ENCODE measurements at places on chromosomes 5 and 9. TPM values are rescaled to one million over a fixed set of nuclear protein-coding genes. Genes with fewer than 3 reads are reported as not detected.

DNA sequence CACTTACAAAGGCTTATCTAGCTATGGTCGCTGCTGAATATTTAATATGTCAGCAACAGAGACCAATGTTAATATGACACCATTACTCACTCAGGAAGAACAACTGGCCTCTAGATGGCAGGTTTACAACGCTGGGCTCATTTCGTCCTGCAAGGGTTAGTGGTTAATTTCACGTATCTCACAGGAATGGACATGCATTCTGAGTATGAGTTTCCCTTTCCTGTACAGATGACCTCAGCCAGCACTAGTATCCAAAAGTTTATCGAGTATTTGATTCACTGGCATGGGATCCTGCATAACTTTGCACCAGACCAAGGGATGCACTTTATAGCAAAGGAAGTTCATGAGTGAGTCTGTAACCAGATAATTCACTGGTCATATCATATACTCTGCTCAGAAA, 8.7 kb upstream of the TRPC7 start:
- no peak for DNase-seq

GRCh38 chr5:96006291-96006690, 44.6 kb upstream of the ELL2 start:
- no peak for DNase-seq

DNA sequence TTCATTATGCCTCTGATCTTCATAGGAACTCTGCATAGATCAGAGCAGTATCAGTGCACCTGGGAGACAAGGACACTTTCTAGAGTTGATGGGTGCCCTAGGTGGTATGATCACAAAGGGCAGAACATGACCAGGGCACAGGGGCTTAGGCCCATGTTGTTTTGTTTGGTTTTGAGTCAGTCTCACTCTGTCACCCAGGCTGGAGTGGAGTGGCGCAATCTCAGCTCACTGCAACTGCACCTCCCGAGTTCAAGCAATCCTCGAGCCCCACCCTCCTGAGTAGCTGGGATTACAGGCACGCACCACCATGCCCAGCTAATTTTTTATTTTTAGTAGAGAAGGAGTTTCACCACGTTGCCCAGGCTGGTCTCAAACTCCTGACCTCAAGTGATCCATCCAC, 17.6 kb downstream of the ALDH7A1 start:
- no peak for DNase-seq

- DNase-seq = no peak
Measured at GRCh38 chr5:31114817-31115216, 78.7 kb upstream of the CDH6 start.

DNA sequence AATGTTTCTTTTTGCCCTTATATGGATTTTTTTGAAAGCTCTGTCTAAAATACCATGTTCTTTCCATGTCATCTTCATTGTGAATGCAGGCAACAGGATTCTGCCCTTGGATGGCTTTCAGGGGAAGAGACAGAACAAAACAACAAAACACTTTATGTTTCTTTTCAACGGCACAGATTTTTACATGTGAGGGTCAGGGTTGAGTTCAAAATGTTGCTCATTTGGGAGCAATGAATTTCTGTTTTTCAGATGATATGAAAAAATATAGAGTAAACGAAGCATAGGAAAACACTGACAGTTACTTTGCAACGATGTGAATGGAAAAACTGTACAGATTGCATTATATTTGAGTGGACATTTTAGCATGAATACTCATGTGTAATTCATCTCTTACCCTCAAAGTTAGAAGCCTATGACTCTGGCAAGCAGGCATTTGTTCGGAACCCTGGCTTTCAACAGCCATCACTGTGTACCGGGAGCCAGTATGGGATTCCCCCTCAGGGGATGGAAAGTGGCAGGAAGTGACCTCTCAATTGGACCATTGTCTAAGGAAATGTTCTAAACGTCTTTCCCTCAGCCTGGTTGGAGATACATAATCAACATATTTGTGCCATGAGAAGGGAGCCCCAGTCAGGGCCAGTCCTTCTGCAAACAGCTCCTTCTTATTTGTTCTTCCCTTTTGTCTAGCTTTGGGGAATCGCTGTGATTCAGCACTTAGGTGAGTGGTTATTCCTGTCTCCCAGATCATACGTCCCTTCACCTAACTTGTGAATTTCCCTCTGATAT, 153.9 kb upstream of the MEF2C start:
- no peak for DNase-seq

GRCh38 chr5:134090522-134090921, 24.0 kb upstream of the TCF7 start:
- DNase-seq = no peak

DNA sequence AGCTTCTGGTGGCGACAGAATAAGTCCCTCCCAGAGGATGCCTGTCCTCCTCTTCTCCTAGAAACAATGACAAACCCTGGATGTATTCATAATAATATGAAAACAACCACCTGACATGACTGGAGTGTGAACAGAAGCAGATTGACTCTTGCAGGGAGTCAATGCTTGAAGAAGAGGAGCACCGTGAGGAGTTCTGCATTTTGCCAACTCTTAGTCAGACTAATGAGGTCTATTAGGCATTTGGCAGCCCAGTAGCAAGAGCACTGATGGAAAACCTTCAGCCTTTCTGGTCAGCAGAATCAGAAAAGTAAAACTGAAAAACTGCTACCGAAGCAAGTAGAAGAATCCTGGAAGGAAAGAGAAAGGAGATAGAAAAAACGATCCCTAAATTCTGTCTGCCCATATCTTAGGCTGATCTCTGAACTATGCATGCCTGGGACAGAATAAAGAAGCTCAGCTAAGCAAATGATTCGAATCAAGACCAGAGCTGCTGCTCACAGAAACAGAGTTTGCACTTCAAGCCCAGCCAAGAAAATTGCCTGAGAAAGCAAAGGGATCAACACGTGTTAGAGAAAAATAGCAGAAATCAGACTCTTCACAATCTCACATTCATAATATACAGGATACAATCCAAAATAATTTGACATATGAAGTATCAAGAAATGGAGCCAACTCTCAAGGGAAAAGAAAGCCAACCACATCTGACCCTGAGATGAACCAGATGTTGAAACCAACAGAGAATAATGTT, 69.5 kb upstream of the OSMR start:
- no peak for DNase-seq

GRCh38 chr5:2018390-2018724, 135.6 kb upstream of the IRX4 start:
- DNase-seq = no peak

GRCh38 chr5:90231688-90232087, 177.9 kb downstream of the CETN3 start:
- DNase-seq = no peak

- DNase-seq = no peak
Measured at GRCh38 chr9:11312966-11313365, 700.2 kb upstream of the PTPRD start.

DNA sequence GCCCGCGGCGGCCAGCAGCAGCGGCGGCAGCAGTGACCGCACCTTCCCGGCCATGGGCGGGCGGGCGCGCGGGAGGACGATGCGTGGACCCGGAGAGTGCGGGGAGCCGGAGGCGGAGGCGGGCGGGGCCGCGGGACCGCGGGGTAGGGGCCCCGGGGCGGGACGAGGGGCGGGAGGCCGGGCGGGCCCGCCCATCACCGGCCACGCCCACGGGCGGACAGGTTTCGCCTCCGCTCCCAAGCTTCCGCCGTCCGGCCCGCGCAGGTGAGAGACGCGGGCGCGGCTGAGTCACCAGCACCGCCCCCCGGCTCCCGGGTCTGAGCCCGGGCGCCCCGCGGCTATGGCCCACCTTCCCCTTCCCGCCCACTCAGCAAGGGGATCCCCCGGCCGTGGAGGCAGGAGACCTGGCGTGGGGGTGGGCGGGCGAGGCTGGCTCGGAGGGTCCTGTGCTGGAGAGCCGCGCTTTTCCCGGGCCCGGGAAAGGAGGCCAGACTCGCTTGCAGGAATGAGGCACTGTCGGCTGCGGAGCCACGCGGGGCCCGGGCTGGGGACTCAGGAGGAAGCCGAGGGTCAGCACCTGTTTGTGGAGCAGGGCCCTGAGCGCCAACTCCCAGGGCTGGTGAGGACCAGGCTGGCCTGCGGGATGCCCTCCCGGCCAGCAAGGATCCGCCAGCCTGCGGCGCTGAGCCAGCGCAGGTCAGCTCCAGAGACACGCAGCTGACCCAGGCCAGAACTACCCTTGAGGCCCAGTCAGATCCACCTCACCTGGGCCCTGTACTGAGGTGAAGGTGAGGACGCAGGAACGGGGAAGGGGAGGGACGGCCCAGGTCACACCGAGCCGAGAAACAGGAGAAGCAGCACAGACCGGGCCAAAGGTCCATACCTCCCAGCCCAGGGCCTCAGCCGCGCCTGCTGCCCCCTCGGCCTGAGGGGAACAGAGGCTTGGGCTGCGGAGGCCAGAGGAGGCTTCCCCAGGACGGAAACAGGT, at the start of gene ENTPD2:
Gene ENTPD2 (minus strand): TSS at position 118 of the 988 bp plus-strand sequence. CDS start 64 bp downstream, at position 54.
- DNase-seq = no peak

DNA sequence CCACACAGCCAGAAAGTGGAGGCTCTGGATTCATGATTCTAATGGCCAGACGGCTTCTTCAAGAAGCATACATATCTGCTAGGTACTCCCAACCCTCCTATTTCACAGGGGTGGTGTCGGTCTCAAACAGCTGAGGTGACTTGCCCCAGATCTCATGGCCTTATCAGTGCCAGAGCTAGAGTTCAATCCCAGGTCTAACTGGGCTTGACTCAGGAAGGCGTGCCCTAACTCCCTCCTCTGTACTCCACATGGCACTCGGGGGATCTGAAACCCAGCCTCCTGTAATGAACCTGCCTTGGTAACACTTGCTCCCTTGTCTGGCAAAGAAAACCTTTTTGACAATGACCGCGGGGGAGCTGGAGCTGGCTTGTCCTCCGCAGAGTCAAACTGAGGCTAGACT, 2.1 kb downstream of the QRFP start:
- no peak for DNase-seq

DNA sequence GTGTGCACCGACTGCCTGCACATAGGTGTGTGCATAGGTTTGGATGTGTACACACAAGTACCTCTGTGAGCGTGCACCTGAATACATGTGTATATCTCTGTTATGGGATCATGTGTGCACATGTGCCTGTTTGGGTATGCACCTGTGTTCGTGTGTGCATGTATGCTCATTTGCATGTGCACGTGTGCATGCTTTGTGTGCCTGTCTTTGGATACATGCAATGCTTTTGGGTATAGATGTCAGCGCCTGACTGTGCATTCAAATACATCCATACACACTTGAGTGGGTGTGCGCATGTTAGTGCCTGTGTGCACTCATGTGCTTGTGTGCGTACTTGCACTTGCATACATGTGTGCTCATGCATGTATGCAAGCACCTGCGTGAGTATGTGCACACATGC, 258.1 kb downstream of the IRX2 start:
- DNase-seq = no peak

GRCh38 chr5:6029811-6030271, 348.5 kb downstream of the MED10 start:
- no peak for DNase-seq

DNA sequence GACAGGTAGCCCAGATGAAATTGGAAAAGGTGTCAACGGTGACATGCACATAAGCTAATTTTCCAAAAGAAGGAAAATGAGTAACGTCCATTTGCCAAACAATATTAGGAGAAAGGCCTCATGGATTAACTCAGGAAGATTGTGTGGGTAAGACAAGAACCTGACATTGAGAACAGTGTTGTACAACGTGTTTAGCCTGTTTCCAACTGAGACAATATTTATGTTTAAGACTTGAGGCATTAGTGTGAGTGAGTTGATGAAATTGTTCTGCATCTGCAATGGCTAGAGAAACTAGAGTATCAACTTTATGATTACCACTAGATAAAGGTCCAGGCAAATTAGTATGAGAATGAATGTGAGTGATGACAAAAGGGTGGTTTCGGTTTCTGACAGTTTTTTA, 191.3 kb upstream of the RAI14 start:
- no peak for DNase-seq

- no peak for DNase-seq
Measured at GRCh38 chr5:10297646-10298204, 10.0 kb downstream of the CMBL start.

- DNase-seq = no peak
Measured at GRCh38 chr5:73254642-73255041, 81.6 kb downstream of the TMEM174 start.

GRCh38 chr5:133957080-133957479, 11.3 kb downstream of the C5orf15 start:
- no peak for DNase-seq

DNA sequence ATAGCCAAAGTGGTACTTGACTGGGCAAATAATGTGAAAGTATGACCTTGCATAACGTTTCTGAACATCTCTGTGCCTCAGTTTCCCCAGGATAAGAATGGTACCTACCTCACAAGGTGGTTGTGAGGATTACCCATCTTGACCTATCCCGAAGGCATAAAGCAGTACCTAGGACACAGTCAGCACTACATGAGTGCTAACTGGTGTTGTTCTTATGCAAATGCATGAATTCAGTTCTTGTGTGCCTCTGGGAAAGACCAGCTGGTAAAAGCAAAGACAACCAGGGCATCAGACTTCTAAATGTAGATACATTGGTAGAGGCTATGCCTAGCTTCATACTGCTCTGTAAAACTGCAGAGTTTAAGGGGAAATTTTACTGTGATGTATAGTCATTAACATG, 21.8 kb upstream of the TMEM252 start:
- DNase-seq = no peak

Gene TMEM215
- 0.69 TPM for total RNA-seq

Gene TBC1D13
- 42.4 TPM for total RNA-seq

Gene PCDHB9
- 13.5 TPM for total RNA-seq

Gene NME5
- 35.2 TPM for total RNA-seq

Gene TAS2R1
- 0.85 TPM for total RNA-seq

Gene CDH9
- total RNA-seq = 38.2 TPM

Gene PCDHB14
- 16.9 TPM for total RNA-seq

Gene EMB
- 10.4 TPM for total RNA-seq

Gene LCN9
- not detected for total RNA-seq

Gene SLC6A7
- 54.3 TPM for total RNA-seq

Gene KCNV2
- not detected for total RNA-seq

Gene SH3GL2
- total RNA-seq = 285 TPM

Gene ZNF367
- total RNA-seq = 1.2 TPM

Gene SLCO4C1
- total RNA-seq = 1.1 TPM
